Esophagus mucosa (tissue), 1 donor: ENCODE measurements at places on chromosomes 11 and 22. TPM values are rescaled to one million over a fixed set of nuclear protein-coding genes. Genes with fewer than 3 reads are reported as not detected.

DEUP1 gene
- not detected for total RNA-seq

NXPE1 gene
- total RNA-seq: not detected

CPT1B gene
- total RNA-seq: 12.1 TPM

RAD9A gene
- total RNA-seq: 15.3 TPM

COPB1 gene
- 59.8 TPM for total RNA-seq

FUT4 gene
- 1.4 TPM for total RNA-seq
